ENCODE measurements at places on chromosomes 4 and X.

DNA sequence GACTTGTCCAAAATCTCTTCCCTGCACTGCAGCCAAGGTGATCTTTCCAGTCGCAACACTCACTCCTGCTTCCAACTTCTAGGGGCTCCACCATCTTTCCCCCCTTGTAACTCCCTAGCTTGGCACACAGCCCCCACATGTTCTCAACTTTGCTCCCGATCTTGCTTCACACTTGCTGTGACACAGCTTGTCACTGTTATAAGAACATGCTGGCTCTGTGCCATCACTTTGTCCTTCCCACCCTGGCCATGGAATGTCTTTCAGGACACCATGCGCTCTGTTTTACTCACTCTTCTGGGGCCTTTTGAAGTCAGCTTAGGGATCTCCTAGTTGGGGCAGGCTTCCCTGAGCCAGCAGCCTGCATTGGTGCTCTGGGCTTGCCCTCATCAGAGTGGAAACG lies 2.5 kb downstream of the NSDHL start:
- no peak for DNase-seq

DNA sequence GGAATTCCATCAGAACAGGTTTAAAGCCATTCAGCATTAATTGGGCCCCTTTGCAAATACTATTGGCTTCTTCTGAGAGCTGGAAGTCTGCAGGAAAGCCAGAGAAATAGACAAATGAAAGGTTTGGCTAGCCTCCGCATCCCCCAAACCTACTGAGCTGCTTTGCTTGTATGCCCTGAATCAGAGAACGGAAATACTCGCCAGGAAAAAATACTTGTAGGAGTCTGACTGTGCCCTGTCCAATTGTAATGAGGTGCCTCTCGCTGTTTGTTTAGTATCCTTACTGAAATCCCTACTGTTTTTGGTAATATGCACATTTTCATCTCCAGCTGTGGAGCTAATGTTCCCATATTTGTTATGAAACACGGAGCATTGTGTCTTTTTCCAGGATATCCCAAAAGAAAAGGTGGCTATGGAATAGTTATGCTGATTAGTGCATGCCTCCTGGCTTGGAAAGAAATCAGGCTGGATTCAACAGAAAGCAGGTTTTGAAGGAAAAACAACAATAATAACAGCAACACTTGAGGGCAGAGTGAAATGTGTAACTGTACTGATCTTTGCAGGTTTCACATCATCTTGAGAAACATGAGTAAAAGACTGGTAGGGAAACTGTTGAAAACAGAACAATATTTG lies 50.7 kb upstream of the NLGN4X start:
- DNase-seq: no peak

GRCh38 chrX:124493984-124494383 lies 147.6 kb downstream of the SH2D1A start:
- no peak for DNase-seq

- DNase-seq: no peak
Observed at GRCh38 chrX:36436361-36436760, 516.8 kb downstream of the CFAP47 start.

DNA sequence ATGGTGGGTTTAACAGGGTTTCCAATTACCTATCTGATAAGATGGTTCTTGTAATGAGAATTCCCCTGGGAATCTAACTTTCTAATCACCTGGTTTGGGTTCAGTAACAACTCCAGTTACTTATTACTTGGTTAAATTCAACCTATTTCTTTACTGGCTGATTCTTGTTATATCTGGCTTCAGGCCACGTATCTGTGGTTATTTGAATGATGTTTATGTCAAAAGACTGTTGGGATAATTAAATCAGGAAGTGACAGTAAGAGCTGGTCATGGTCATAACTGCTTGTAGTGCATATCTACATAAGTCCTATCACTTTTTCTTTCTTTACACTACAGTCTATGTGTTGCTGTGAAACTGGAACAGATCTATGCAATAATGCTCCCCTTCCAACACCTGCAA lies 108.1 kb downstream of the MID1 start:
- DNase-seq: no peak

DNA sequence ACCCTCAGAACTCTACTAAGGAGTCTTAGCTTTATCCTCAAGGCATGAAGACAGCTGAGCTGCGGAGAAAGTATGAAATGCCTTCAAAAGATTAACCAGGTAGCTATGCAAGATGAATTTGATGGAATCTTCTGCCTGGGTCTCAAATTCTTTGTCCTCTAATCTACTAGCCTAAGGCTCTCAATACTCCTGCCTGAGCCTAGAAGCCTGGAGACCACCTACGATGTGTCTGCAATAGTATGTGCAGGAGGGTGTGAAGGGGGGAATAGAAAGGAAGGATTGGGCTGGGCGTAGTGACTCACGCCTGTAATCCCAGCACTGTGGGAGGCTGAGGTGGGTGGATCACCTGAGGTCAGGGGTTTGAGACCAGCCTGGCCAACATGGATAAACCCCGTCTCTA lies 178.2 kb upstream of the GPC4 start:
- no peak for DNase-seq

GRCh38 chr4:85534120-85534519 lies 59.2 kb downstream of the ARHGAP24 start:
- no peak for DNase-seq

- peak; percentile 4 for DNase-seq
Observed at GRCh38 chr4:47383829-47384427, 79.6 kb downstream of the COMMD8 start.

- DNase-seq: no peak
Observed at GRCh38 chrX:118552121-118552900, 56.7 kb downstream of the DOCK11 start.

DNA sequence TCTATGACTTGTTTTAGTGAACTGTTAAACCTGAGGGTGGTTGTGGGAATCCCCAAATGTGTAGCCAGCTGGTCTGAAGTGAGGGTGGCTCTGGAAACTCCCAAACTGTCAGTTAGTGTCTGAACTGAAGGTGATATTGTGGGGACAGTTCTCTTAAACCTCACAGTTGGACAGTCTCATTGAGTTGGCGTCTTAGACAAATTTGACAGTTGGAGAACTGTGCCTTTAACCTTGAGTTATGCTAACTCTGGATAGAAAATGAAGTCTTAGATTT lies 20.7 kb upstream of the CTSO start:
- DNase-seq: no peak

DNA sequence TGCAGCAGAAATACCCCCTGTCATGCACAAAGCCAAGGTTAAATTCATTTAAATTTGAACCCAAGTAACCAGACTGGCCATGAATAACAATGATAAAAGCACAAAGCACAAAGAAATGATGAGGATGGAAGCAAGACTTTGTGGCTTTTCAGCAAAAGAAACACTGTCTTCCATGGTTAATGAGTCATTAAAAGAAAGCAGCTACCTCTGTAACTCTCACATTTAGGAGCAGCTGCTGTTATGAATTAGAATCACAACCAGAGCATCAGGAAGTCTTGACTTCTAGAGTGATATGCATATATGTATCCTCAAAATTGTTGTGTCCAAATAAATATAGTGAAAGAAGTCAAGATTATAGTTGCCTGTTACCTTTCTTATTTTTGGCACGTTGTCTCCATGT lies 70.7 kb upstream of the RPS6KA6 start:
- no peak for DNase-seq

DNA sequence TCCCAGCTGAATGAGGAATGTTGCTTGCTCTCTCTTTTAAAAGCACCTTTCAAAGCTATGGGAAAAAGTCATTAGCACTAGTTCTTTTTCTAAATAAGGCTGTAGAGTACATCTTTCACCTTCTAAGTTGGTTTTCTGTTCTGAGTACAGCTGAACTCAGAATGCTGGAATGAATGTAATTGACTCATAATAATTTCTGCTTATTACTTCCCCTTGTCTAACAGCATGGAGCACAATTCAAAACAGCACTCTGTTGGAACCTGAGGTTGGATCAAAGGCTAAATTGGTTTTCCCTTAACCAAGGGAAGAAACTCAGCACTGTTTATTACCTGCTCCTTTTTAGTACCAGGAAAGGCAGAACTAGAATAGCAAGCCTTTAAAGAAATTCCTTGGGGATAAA lies 33.5 kb upstream of the CYP2U1 start:
- DNase-seq: no peak

GRCh38 chrX:7074148-7074907 lies 73.2 kb upstream of the STS start:
- no peak for DNase-seq

- peak; percentile 76 for DNase-seq
Observed at GRCh38 chrX:56728752-56729151, 291 bp upstream of the NBDY start.

- DNase-seq: no peak
Observed at GRCh38 chr4:98662626-98663225, 4.3 kb upstream of the TSPAN5 start.

DNA sequence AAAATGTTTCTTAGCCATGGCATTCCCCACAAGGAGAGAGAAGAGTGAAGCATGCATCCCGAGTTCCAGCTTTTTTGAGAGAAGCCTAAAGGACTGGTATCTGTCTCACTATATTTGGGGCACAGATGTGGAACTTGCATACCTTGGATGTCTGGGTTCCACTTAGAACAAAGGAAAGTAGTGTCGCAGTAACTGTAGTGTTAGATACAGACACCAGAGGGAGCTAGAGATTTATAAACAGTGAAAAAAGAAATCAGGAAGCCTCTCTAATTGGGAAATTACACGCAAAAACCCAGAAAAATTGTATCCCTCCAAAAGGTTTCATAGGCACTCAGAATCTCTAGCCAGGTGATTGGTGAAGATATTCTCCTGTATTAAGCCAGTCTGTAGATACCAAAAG lies 34.4 kb downstream of the AGTR2 start:
- peak; percentile 17 for DNase-seq

DNA sequence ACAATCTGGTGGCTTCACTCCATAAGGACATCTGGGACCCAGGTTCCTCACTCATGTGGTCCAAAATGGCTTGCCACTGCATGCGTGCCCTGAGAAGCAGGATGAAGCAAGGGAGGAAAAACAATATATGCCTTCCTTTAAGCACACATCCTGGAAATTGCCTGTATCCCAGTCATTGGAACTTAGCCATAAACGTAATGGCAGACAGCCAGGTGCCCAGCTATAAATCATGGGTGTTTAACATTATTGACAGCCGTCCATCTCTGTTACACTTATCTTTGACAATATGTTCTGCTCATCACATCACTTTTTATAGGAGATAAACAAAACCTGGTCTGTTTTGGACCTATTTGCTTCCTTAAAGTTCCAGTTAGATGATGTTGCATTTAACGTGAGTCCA lies 181.0 kb downstream of the AASDH start:
- no peak for DNase-seq

- DNase-seq: no peak
Observed at GRCh38 chr4:1797861-1798579, 4.9 kb downstream of the FGFR3 start.

- no peak for DNase-seq
Observed at GRCh38 chrX:25600776-25601175, 537.4 kb upstream of the MAGEB18 start.

DNA sequence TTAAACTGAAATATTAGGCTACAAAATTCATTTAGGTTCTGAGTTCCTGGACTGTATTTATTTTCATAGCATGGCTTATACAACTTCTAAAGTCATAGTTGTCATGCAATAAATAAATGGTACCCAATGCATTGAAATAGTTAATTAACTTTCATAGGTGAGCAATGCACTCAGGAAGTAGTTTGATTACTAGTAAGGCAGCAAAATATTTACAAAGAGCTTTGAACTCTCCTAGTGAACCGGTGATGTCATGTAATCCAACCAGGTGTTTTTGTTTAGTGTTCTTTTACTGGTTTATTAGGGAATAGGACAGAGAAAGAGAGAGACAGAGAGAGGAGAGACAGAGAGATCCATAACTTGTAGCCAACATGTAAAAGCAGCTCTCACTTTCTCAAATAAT lies 228.6 kb upstream of the CTSO start:
- no peak for DNase-seq

GRCh38 chrX:25144043-25144940 lies 128.5 kb upstream of the ARX start:
- peak; percentile 74 for DNase-seq

GRCh38 chrX:55167124-55167803 lies 52.9 kb upstream of the PAGE5 start:
- DNase-seq: no peak

DNA sequence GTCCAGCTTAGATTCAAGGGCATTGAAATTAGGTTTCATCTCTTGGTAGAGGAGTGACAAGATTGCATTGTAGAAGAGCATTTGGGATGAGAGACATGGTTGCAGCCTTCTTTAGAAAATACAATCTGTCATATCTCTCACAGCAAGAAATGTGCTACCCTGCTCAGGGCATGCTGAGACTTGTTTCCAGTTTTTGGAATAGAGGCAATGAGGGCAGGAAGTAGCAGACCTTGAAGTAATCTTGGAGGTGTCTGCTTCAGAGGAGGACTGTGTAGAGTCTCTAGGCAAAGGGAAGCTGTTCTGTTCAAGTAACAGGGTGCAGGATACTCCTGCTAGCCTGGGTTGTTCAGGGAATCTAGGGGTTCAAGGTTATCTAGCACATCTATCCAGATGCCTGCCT lies 116.1 kb upstream of the ZNF827 start:
- DNase-seq: no peak

GRCh38 chr4:27917381-27917780 lies 1056.7 kb downstream of the STIM2 start:
- DNase-seq: no peak

GRCh38 chrX:55794405-55794804 lies 76.9 kb downstream of the RRAGB start:
- no peak for DNase-seq

- no peak for DNase-seq
Observed at GRCh38 chr4:122764071-122764820, 31.7 kb downstream of the BBS12 start.

DNA sequence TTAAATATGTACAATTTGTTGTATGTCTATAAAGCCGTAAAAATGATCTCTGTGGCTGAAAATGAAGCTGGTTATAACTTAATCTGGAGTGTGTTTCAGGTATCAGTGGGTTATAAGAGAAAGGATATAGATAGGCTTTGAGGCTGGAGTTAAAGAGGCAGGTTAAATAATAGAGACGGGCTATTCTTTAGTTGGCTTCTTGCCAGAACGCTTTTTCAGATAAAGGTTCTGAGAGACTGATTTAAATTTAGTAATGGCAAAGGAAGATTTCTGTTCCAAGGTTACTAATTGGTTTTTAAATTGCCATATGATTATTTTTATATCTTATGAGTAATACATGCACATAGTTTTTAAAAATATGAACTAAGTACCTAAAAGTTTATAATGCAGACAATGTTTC lies 117.4 kb downstream of the AWAT2 start:
- DNase-seq: no peak

DNA sequence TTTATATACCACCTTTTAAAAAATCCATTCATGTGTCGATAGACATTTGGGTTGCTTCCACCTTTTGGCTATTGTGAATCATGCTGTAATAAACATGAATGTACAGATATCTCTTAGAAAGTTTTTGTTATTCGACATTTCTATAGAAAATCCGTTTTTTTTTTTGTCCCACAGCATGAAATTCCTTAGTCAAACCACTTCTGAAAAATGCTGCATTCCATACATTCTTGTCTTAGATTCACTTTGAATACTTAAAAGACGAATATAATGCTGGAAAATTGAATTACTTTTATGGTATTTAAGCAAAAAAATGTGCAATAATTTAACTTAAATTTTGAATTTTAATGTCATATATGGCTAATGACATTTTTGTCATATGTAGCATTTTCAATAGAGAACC lies 1345.5 kb downstream of the TECRL start:
- DNase-seq: no peak

Measured in NCI-H2227 treated with DMSO at 0.1 percent for 48 hours (cell line).